ENCODE measurements at places on chromosomes 1 and 21. TPM values are rescaled to one million over a fixed set of nuclear protein-coding genes. Genes with fewer than 3 reads are reported as not detected.

Gene KCNK1
- total RNA-seq, result 4.3 TPM

Gene IRF6
- total RNA-seq, result 1.8 TPM

Gene TTLL7
- 15.7 TPM for total RNA-seq

DNA sequence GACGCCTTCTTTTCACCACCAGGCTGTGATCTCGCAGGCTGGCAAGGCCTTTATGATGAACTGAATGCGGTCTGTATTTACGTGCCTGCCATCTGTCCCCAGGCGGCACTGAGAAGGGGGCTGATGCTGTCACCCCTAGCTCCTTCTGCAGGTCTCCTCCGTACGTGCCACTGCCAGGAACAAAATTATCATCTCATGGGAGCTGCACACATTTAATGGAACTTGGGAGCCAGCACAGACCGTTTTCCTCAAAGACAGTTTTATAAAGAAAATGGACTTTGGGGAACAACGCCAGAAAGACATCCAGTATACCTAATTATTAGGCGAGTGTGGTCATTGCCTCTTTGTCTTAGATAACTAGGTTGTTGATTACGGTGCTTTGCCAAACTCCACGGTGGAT, 434.5 kb downstream of the KIF26B start:
- DNase-seq, result no peak

DNA sequence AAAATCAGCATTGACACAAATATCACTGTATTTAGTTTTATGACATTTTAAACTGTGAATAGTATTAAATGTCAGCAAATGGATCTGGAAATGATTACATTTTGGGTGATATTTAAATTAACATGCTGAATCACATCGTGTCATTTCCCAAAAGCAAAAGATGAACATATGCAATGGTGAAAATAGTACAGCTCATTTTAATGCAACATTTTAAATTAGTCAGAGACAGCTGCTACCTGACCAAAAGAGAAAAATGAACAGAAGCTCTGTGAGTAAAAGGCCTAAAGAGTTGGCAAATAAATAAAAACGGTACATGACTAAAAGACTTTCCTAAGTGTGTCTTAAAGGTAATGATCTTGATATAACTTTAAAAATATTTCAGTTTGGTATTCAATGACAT, 86.0 kb upstream of the GNG4 start:
- no peak for DNase-seq

DNA sequence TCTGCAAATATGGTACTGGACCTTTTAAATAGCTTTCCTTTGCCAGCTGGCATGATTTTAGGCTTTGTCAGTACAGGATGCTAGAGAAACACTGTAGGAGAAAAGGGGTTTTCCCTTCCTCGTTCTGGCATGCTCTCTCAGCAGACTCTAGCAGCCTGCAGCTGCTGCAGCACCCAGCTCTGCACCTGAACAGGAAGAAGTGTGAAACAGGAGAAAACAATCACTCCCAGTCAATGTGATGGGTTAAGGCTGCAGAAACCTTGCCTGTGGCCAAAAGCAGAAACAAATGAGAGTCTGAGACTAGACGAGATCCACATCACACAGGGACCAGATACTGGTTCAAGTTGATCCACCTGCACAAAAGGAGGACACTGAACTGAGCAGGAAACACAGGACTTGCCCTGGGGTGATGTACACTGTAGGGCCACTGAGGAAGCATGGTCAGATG, 21.2 kb downstream of the OVGP1 start:
- no peak for DNase-seq

DNA sequence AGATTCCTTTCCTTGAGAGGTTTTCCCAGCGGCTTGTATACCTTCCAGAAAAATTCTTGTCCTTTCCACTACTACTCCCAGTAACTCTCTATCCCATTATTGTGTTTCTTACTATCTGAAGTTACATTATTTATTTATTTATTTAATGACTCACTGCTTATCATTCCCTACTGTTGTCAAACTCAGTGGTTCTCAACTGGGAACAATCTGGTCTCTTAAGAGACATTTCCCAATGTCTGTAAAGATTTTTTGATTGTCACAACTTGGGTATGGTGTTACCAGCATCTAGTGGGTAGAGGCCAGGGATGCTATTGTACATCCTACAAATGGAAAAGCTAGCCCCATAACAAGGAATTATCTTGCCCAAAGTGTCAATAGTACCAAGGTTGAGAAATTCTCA, 771.5 kb upstream of the ADGRL2 start:
- no peak for DNase-seq

Gene OR2T2
- not detected for total RNA-seq

DNA sequence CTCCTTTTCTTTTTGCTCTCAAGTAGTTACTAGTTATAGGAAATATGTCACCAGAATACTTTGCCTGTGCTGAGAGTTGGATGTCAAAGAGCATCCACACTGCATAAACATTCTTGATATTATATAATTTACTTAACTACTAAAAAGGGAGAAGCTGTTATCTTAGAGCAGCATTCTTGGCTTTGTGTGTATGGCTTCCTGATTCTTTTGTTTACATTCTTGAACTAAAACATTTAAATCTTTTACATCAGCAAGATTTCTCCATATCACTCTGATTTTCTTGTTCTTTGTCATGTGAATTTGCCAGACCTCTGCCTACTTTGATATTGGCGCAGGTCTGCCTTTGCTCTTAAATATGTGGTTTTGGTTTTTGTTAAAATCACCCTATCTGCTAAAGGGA, 48.8 kb downstream of the SUCO start:
- no peak for DNase-seq

Gene ANKRD65
- total RNA-seq, result 11.2 TPM

DNA sequence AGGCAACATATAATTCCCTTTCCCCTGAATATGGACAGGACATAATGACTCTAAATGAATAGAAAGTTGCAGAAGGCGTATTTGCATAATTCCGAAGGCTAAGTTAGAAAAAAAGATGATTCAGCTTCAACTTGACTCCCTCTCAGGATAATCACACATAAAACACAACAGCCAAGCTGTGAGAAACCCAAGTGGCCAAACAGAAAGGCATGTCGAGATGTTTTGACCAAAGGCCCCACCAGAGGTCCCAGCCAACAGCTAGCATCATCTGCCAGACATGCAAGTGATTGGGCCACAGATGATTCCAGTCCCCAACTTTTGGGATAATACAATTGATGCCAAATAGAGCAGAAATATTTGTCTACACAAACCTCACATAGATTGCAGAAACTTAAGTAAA, 444.9 kb downstream of the LTN1 start:
- DNase-seq, result no peak

DNA sequence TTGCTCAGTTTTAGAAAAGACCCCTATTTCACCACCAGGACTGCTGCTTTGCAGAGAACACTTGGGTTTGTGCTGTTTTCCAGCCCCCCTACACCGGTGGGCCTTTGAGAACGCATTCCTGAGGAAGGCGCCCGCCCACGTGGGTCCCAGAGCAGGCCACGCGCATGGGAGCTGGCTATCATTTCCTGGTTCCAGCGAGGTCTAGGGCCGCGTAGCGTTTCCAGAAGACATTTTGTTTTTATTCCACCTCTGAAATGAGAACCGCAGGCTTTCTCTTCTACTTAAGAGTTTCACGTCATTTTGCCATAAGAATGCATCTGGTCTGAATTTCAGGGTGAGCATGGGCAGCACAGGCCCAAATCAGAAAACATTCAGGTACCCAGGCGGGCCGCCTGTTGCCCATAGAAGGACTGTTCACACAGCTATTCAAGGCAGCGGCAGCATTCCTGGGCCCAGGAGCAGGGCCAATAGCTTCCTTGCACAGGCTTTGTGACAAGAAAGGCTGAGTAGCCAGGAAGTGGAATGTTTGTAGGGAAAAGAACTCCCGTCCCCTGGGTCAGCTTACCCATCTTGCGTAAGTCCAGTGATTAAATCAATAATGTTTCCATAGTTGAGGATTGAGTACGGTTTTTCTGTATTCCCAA, 1.4 kb upstream of the KLHL21 start:
- peak; percentile 85 for DNase-seq

GRCh38 chr1:84299536-84300170, 1.9 kb upstream of the SAMD13 start:
- DNase-seq, result no peak

Gene FMO5
- total RNA-seq, result 3.3 TPM

GRCh38 chr1:243730487-243731150, 119.4 kb downstream of the AKT3 start:
- DNase-seq, result no peak

DNA sequence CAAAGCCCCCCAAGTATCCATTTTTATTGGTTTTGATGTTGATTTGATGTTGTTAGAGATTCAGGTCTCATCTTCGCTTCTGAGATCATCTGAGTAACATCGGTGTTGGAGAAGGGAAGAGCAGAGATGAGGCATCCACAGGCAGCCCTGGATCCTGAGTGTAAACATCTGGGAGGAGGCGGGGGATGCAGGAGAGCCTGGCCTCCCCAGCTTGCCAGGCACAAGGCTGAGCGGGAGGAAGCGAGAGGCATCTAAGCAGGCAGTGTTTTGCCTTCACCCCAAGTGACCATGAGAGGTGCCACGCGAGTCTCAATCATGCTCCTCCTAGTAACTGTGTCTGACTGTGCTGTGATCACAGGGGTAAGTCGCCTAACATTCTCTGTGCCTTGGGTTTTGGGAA, at the start of gene PROK1:
TSS of gene PROK1 (plus strand) at position 221 of the 400 bp plus-strand sequence. CDS start at position 289, 68 bp downstream.
- DNase-seq, result no peak

Gene KCNC4
- 15.6 TPM for total RNA-seq

Gene HSD3B1
- not detected for total RNA-seq

- no peak for DNase-seq
Measured at GRCh38 chr1:147273409-147274336, 31.2 kb downstream of the CHD1L start.

Gene CSTB
- 52.1 TPM for total RNA-seq

Gene SPATA21
- 0.49 TPM for total RNA-seq

Gene CASZ1
- total RNA-seq, result 8.5 TPM

Measured in sciatic nerve (tissue), 2 donors.